ENCODE measurements at places on chromosomes 1 and 21. TPM values are rescaled to one million over a fixed set of nuclear protein-coding genes. Genes with fewer than 3 reads are reported as not detected.

DNA sequence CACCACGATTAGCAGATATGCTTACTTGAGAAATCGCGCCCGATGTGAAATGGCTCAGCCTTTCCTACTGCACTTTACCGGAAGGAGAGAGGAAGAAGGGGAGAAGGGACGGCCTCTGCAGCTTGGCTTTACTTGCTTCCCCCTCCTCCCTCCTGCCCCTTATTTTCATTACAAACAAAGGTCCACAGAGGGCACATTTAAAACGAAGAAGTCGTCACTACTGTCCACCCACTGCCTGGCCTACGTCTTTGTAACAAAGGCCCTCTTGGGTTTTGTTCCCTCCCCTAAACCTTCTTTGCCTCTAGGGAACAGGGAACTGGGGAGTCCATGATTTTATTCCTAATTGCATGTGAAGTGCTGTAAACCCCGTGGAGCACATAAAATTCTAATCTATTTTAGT, 308.5 kb downstream of the LMX1A start:
- no peak for DNase-seq

- DNase-seq, result no peak
Observed at GRCh38 chr1:149977345-149977744, 33.2 kb downstream of the OTUD7B start.

- DNase-seq, result peak; percentile 64
Observed at GRCh38 chr21:42548687-42549406, 35.2 kb downstream of the SLC37A1 start.

DNA sequence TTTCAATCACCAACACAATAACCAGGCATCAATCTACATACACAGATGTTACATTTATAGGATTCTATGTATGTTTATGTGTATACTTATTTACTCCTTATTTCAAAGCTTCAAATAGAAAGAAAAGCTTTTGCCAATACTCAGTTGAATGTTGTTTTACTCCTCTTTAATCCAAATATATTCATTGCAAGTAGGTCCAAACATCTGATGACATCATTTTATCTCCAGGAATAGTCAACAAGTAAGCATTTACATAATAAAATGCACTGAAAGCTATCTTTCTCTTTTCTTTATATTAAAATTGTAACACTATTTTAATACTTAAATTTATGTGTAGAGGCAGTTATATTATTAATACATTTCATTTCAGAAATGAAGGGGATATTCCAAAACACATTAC, 380.5 kb downstream of the SMYD3 start:
- DNase-seq, result no peak

- no peak for DNase-seq
Observed at GRCh38 chr1:42424201-42424600, 31.6 kb downstream of the ZMYND12 start.

- peak; percentile 95 for DNase-seq
Observed at GRCh38 chr1:14259191-14259757, 339.2 kb upstream of the KAZN start.

- no peak for DNase-seq
Observed at GRCh38 chr1:89538361-89538760, 13.7 kb downstream of the LRRC8B start.

DNA sequence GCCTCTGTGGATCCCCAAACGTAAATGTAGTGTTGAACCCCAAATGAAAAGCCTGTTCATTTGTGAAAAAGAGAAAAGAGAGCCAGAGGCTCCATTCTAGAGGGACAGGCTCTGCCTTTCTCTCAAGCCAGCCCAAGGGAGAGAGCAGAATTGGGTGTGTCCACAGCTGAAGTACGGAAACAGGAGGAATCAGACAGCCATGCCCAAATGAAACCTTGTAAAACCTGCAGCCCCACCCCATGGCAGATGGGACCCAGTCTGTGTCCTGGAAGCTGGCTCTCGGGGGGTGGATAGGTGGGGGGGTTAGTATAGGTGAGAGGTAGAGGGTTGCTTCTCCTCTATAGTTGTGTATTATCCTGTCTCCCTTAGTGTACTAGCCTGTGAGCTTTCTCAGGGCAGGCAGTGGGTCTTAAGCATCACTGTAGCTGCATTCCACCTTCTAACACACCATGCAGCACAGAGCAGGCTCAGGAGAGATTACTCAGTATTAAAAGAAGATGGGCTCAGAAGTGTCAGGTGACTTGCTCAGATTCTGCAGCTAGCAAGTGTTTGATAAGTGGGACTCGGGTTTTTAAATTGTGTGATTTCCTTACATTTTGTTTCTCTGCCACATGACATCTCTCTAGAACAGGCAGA, 67.4 kb upstream of the SIPA1L2 start:
- no peak for DNase-seq

DNA sequence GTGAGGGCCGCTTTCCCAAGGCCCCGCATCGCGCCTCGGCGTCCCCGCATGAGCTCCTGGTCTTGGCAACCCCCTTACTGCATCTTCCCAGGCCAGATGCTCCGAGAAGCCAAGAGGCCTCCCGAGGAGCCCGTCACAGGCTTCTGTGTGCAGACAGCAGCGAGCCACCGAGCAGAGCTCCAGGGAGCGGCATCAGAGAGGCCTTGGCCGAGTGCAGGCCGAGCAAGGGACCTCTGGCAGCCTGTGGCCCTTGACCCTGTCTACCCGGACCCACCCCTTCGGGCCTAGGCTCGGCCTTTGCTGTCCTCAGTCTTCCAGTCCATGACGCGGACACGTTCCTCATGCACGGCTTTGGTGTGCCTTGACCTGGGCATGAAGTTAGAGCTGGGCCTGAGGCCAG, 63.5 kb downstream of the MORN1 start:
- DNase-seq, result no peak

DNA sequence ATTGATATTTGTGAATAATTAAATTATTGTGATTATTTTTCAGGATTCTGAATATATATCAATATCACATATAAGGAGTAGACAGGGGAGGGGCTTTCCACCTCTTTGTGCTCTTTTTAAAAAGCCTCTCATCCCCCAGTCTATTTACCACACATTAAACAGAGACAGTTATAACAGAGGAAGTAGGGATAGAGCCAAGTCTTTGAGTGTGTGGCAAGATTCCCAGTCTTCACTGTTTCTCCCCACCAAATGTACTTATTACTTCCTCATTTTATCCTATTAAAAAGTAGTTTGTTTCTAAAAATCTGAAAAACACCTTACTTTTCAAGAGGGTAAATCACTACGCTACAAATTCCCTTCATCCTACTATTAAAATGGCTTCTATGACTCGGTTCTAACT, 46.7 kb downstream of the EPS15 start:
- no peak for DNase-seq

DNA sequence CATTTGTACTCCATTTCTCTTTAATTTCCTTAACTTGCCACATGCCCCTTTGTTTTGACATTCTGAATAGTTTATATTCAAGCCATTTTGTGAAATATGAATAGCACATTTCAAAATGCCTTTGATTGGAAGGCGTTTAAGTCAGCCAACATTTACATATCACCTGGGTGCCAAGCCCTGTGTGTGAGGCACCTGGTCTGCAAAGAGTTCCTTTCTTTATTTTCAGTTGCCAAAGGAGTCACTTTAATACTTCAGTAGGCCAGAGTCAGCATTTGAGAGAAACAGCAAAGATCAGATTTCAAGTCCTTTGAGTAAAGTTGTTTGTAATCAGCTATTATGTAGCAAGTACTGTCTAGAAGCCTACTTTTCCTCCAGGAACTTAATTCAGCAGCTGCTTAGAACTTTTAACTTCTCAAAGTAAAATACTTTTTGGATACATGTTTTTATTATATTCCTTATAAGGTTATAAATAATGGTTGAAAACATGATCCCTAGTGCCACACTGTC, 70.8 kb downstream of the DTL start:
- no peak for DNase-seq

- DNase-seq, result no peak
Observed at GRCh38 chr1:68229650-68230483, 2.5 kb downstream of the WLS start.

DNA sequence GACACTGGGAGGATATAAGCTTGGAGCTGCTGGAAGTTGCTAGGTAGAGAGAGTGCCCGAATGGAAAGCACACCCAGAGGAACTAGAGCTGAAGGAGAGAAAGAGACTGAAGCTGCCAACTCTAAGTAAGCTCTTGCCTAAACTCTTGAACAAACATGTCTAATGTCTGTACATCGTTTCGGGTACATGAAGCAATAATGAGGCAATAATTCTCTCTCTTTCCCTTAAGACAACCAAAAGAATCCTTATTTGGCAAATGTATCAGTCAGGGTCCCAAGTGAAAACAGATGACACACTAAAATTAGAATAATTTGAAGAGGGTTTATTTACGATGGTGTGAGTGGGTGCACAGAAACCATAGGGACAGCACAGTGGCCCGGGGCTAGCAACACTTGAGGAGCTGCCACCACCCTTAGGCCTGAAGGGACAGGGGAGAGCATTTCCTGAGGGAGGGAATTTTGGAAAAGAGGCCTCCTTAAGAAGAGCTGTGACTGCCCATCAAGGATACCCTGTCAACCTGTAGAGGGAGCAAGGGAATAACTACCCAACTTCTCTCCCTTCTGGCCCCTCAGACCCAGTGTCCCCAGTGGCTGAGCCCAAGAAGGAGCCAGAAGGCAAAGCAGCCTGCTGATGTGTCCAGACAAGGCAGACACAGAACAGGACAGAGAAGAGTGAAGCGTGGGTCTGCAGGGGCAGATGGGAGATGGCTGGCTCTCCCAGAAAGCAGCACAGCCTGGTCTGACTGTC, 36.1 kb upstream of the KHDRBS1 start:
- DNase-seq, result peak; percentile 58

DNA sequence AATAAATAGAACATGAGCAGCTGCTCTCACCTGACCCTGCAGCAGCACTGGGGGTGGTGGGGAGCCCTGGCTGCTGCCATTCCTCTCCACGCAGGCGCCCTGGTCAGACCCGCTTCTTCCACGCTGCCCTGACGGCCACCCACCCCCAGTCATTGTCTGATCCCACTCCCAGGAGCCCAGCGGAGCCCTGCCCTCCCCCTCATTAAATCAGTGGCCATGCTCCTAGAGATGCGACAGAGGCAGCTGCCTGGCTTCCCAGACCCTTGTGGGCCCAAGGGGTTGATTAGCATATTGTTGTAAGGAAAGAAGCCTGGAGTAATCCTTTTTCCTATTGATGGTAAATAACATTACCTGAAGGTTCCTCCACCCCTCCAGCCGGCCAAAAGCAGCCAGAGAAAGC, 301.5 kb downstream of the RRAGC start:
- DNase-seq, result no peak

DNA sequence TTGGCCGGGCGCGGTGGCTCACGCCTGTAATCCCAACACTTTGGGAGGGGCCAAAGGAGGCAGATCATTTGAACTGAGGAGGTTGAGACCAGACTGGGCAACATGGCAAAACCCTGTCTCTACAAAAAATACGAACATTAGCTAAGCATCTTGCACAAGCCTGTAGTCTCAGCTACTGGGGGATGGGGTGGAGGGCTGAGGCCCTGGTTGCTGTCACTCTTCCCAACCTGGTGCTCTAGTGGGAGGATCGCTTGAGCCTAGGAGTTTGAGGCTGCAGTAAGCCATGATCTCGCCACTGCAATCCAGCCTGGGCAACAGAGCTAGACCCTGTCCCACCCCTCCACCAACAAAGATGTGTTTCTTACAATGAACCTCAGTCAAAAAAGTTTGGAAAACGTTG, 2.8 kb downstream of the PHGDH start:
- DNase-seq, result no peak

- DNase-seq, result peak; percentile 88
Observed at GRCh38 chr1:89633248-89633799, 404 bp downstream of the LRRC8C start.

Gene S100A8
- 360 TPM for total RNA-seq

Gene FAM110D
- total RNA-seq, result 4.7 TPM

Gene ACKR1
- 110 TPM for total RNA-seq

Gene LAMC2
- 2.9 TPM for total RNA-seq

Gene FABP3
- 132 TPM for total RNA-seq

Gene LORICRIN
- not detected for total RNA-seq

Gene NEXN
- 202 TPM for total RNA-seq

Gene OR2T29
- not detected for total RNA-seq

Gene CHRM3
- total RNA-seq, result 1.8 TPM

Data from posterior vena cava (tissue), 2 donors.